Placental pericyte (primary cell): ENCODE measurements at places on chromosomes 6 and 20. TPM values are rescaled to one million over a fixed set of nuclear protein-coding genes. Genes with fewer than 3 reads are reported as not detected.

TBC1D22B gene
- 9.0 and 9.6 TPM in 2 replicates for total RNA-seq

LAMA5 gene
- 53.8 and 64.3 TPM in 2 replicates for total RNA-seq

OVOL2 gene
- not detected in 2 replicates for total RNA-seq

LAMP5 gene
- not detected in 2 replicates for total RNA-seq

OPRL1 gene
- total RNA-seq: 0.86 and 0.88 TPM in 2 replicates

FAM83C gene
- not detected in 2 replicates for total RNA-seq

PGC gene
- total RNA-seq: not detected in 2 replicates

KCNB1 gene
- under 0.01 TPM in 1 of 2 replicates, not detected in the other for total RNA-seq

ADGRF4 gene
- 0.22 and 0.29 TPM in 2 replicates for total RNA-seq

KCNQ5 gene
- 6.0 and 8.1 TPM in 2 replicates for total RNA-seq

RAD21L1 gene
- 0.57 and 0.66 TPM in 2 replicates for total RNA-seq

CFAP206 gene
- not detected in 2 replicates for total RNA-seq

VWA7 gene
- 0.14 and 0.44 TPM in 2 replicates for total RNA-seq

KIF25 gene
- total RNA-seq: 0.14 and 0.22 TPM in 2 replicates

ANKRD66 gene
- total RNA-seq: not detected in 2 replicates

ARMH2 gene
- not detected in 2 replicates for total RNA-seq

FBXO9 gene
- total RNA-seq: 32.1 and 42.0 TPM in 2 replicates

MTRF1L gene
- total RNA-seq: 17.5 and 26.6 TPM in 2 replicates

FHL5 gene
- not detected in 2 replicates for total RNA-seq

AVP gene
- total RNA-seq: not detected in 2 replicates

NKX2-4 gene
- not detected in 2 replicates for total RNA-seq

GPLD1 gene
- 0.14 and 0.22 TPM in 2 replicates for total RNA-seq

TAF11 gene
- total RNA-seq: 15.5 and 20.0 TPM in 2 replicates

SIRT5 gene
- total RNA-seq: 4.4 and 6.9 TPM in 2 replicates

RGS17 gene
- 4.6 and 12.7 TPM in 2 replicates for total RNA-seq

TRIM38 gene
- 9.2 and 9.4 TPM in 2 replicates for total RNA-seq

IL17A gene
- not detected in 2 replicates for total RNA-seq

SMLR1 gene
- total RNA-seq: not detected in 2 replicates

TFAP2D gene
- total RNA-seq: not detected in 2 replicates

GPR6 gene
- not detected in 2 replicates for total RNA-seq

HLA-G gene
- not detected in 2 replicates for total RNA-seq

CTCFL gene
- under 0.01 TPM in 1 of 2 replicates, not detected in the other for total RNA-seq

DNAH8 gene
- 1.5 and 2.4 TPM in 2 replicates for total RNA-seq

SIRPD gene
- not detected in 2 replicates for total RNA-seq

FOXC1 gene
- total RNA-seq: 0.22 and 1.0 TPM in 2 replicates

NFATC2 gene
- 1.1 and 4.7 TPM in 2 replicates for total RNA-seq

SOX12 gene
- total RNA-seq: 10.1 and 10.3 TPM in 2 replicates

HRH3 gene
- not detected in 2 replicates for total RNA-seq

BEND6 gene
- 2.8 and 6.9 TPM in 2 replicates for total RNA-seq

BTNL2 gene
- total RNA-seq: not detected in 2 replicates

GTF2H4 gene
- 9.4 and 17.6 TPM in 2 replicates for total RNA-seq

POU5F1 gene
- total RNA-seq: 0.29 TPM in 1 of 2 replicates, not detected in the other

PXDC1 gene
- 65.0 and 86.7 TPM in 2 replicates for total RNA-seq

ARMC12 gene
- total RNA-seq: 0.88 TPM in 1 of 2 replicates, not detected in the other

FABP7 gene
- total RNA-seq: not detected in 2 replicates

HTR1B gene
- total RNA-seq: 0.66 and 21.5 TPM in 2 replicates

ANKRD6 gene
- 0.22 and 0.43 TPM in 2 replicates for total RNA-seq

SUMO4 gene
- 1.5 and 2.3 TPM in 2 replicates for total RNA-seq

MATN4 gene
- 0.22 TPM in 1 of 2 replicates, not detected in the other for total RNA-seq

AIF1 gene
- total RNA-seq: not detected in 2 replicates

POFUT1 gene
- total RNA-seq: 43.8 and 61.3 TPM in 2 replicates

UBD gene
- not detected in 2 replicates for total RNA-seq

BTN2A1 gene
- 30.8 and 39.0 TPM in 2 replicates for total RNA-seq

FERMT1 gene
- total RNA-seq: 0.88 and 7.3 TPM in 2 replicates

ADGRG6 gene
- 11.4 and 35.4 TPM in 2 replicates for total RNA-seq

MCUR1 gene
- total RNA-seq: 13.3 and 13.5 TPM in 2 replicates
